Stomach (tissue), 19 donors: ENCODE measurements at places on chromosomes 4 and X. TPM values are rescaled to one million over a fixed set of nuclear protein-coding genes. Genes with fewer than 3 reads are reported as not detected.
A peak's percentile ranks its signal among the peaks of the same experiment; 100 is the strongest.

Gene CABS1
- total RNA-seq, result not detected

Gene ITM2A
- 9.9 TPM for total RNA-seq

DNA sequence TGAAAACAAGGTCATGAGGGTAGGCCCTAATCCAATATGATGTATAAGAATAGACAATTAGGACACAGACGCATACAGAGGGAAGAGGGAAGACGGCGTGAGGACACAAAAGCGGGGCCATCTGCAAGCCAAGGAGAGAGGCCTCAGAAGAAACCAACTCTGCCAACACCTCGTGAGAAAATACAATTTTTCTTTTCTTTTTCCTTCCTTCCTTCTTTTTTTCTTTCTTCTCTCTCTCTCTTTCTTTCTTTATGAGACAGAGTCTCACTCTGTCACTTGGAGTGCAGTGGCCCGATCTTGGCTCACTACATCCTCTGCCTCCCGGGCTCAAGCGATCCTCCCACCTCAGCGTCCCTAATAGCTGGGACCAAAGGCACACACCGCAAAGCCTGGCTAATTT is 1.5 kb upstream of the PKD2 start:
- H3K4me3 ChIP-seq, result no peak overlapping the region
- DNase-seq, result no peak
- H3K27me3 ChIP-seq, result no peaks in the 10 kb centered on the region
- no peak overlapping the region for H3K27ac ChIP-seq
- H3K36me3 ChIP-seq, result no peaks in the 10 kb centered on the region

DNA sequence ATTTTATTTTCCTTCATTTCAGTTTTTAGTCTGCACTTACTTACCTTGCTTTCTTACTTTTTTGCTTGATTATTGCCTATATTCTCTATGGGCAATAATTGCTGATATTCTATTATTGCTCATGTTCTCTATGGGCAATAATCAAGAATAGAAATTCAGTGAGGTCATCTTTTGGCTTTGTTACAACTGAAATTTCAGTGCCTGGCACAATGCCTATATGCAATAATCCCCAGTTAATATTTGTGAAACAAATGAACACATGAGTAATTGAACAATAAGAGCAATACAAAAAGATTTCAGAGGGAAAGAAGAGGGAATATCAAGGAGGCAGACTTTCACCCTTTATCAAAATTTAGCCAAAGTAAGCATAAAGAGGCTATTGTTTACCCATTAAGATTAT is 48.6 kb upstream of the ARSJ start:
- no peak overlapping the region for H3K27ac ChIP-seq
- DNase-seq, result no peak
- H3K4me1 ChIP-seq, result no peaks in the 10 kb centered on the region
- no peaks in the 10 kb centered on the region for H3K36me3 ChIP-seq

Gene ZDHHC15
- 3.9 TPM for total RNA-seq

DNA sequence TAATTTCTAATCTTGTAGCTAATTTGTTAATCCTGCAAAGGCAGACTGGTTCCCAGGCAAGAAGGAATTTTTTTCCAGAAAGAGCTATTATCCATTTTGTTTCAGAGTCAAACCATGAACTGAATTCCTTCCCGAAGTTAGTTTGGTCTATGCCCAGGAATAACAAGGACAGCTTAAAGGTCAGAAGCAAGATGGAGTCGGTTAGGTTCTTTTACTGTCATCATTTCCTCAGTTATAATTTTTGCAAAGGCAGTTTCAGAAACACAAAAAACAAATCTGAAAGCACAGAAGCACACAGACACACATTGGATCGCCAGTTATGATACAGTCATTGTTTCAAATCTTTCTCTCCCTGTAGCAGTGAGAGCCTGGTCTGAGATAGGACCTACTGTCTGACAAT is 37.9 kb downstream of the AGA start:
- DNase-seq, result no peak
- no peaks in the 10 kb centered on the region for H3K27me3 ChIP-seq
- H3K27ac ChIP-seq, result no peak overlapping the region
- H3K4me1 ChIP-seq, result no peaks in the 10 kb centered on the region

DNA sequence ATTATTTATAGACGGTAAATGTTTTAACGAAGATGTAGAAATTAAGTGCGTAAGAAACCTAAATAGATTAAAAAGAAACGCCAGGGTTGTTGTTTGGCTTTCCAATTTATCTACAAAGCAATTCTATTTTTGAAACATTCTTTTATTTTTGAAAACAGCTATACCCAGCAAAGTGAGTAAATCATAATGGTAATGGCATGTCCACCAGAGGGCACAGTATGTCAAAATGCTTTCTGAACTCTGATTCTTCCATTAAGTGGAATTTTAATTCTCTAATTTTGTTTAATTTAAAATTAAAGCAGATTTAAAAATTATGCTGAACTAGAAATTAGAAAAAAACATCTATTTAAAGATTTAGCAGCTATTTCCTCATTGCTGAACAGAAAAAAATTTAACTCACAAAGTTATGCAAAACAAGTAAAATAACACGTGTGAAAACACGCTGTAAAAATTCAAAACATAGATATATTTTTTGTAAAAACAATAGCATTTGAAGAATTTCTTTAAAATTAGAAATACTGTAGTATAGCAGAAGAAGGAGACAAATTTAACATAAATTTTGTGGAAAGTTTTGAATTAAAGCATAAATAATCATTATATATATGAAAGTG is 26.5 kb downstream of the RASSF6 start:
- H3K27me3 ChIP-seq, result no peaks in the 10 kb centered on the region
- no peak overlapping the region for H3K4me3 ChIP-seq
- peaks cover 9% of the 10 kb centered on the region for H3K4me1 ChIP-seq
- no peak overlapping the region for H3K27ac ChIP-seq
- no peaks in the 10 kb centered on the region for H3K36me3 ChIP-seq

DNA sequence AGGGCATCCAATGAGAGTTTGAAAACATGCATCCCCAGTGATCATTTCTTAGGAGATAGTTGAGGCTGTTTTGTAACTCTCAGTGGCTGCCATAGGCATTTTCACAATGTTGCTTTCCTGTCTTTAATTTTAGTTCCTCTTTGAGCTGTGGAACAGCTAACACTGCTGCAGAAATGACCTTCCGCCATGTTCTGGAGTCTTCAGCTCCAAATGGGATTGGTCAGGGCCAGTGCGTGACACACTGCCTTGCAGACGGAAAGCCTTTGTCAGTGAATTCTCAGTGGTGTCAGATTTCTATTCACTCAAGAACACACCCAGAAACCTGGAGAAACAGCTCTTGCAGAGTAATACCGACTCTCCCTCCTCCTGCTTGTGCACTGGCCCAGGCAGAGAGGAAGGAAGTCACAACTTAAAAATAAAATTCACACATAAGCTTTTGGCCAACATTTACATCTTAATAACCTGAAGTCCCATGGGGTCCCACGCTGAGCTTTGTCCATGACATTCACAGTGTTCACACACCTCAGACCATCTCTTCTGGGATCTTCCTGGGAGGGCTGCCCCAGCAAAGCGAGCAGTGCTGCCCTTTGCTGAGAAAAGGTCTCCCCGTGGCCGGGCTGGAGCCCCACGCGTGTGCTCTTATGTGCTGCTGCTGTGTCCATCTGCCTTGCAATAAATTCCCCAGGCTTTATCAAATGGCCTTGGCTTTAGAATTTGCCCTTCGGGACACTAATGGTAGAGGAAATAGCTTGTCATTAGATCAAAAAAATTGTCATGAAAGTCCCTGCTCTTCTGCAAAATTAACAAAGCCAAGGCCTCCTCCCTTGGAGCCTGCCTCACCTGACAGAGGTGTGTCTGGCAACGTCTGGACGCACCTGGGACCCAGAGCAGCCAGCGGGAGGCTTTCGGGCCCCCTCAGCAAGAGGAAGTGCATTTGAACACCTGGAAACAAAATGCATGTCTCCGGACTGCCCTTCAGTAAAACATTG is 126.8 kb downstream of the IRF2 start:
- no peak overlapping the region for H3K4me3 ChIP-seq
- H3K4me1 ChIP-seq, result peaks cover 31% of the 10 kb centered on the region
- H3K36me3 ChIP-seq, result no peaks in the 10 kb centered on the region
- H3K27ac ChIP-seq, result peak overlapping the region; percentile 97

GRCh38 chr4:658681-659667 is 15.1 kb downstream of the ATP5ME start:
- no peak overlapping the region for H3K4me3 ChIP-seq
- DNase-seq, result peak; percentile 8
- H3K4me1 ChIP-seq, result peaks cover 12% of the 10 kb centered on the region
- no peak overlapping the region for H3K27ac ChIP-seq

GRCh38 chrX:63581906-63582305 is 203.1 kb downstream of the ARHGEF9 start:
- H3K27ac ChIP-seq, result no peak overlapping the region
- H3K4me1 ChIP-seq, result no peaks in the 10 kb centered on the region

- H3K27me3 ChIP-seq, result no peaks in the 10 kb centered on the region
- H3K36me3 ChIP-seq, result no peaks in the 10 kb centered on the region
- DNase-seq, result no peak
- no peaks in the 10 kb centered on the region for H3K4me1 ChIP-seq
- no peak overlapping the region for H3K4me3 ChIP-seq
Observed at GRCh38 chr4:143023239-143023918, 161.3 kb upstream of the USP38 start.

DNA sequence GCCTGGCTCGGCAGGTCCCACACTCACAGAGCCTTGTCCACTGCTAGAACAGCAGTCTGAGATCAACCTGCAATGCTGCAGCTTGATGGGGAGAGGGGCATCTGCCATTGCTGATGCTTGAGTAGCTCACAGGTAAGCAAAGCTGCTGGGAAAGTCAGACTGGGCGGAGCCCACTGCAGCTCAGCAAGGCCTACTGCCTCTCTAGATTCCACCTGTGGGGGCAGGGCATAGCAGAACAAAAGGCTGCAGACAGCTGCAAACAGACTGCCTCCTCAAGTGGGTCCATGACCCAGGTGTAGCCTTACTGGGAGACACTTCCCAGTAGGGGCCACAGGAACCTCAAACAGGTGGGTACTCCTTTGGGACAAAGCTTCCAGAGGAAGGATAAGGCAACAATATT is 110.6 kb upstream of the ADAMTS3 start:
- H3K27me3 ChIP-seq, result no peaks in the 10 kb centered on the region
- H3K4me3 ChIP-seq, result no peak overlapping the region
- no peak overlapping the region for H3K27ac ChIP-seq
- no peaks in the 10 kb centered on the region for H3K36me3 ChIP-seq
- no peaks in the 10 kb centered on the region for H3K4me1 ChIP-seq

- peak; percentile 52 for DNase-seq
- peak overlapping the region; percentile 4 for H3K4me3 ChIP-seq
- no peaks in the 10 kb centered on the region for H3K36me3 ChIP-seq
- H3K27me3 ChIP-seq, result no peaks in the 10 kb centered on the region
Observed at GRCh38 chr4:80471756-80472155, 136.2 kb downstream of the CFAP299 start.

DNA sequence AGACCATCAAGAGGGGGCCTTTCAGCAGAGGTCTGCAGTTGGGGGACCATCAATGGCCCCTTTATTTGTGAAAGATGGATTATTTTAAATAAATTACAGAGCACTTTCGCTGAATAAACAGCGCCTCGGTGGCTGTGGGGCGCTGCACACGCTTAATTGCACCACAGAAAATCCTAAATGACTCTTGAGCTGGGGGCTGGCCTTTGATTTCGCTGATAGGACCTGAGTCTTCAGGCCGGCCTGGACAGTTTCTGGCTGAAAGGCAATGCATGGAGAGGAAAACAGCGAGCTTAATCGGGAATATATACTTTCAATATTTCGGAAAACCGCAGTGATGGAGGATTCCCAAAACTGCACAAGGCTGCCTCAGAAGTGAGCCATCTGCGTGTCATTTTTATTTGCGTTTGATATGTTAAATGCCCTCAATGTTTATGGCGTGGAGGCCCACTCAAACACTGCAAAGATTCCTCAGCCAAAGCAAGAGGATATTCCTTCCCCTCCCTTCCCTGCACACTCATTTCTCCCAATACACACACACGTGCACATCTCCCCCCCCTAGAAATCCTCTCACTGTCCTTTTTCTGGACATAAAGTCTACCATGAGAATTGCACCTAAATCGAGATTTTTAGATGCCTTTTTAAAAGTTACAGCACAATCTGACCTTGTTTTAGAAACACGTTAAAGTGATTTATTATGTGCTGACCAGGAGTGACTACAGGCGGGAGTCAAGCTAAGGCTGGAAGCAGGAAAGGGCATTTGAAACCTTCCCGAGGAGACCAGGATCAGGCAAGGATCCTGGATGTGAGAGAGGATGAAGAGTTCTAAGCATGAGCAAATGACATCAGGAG is 340.7 kb downstream of the RAB28 start:
- peaks cover 5% of the 10 kb centered on the region for H3K36me3 ChIP-seq
- H3K4me3 ChIP-seq, result no peak overlapping the region
- H3K4me1 ChIP-seq, result no peaks in the 10 kb centered on the region

- no peak overlapping the region for H3K4me3 ChIP-seq
- H3K36me3 ChIP-seq, result peaks cover 21% of the 10 kb centered on the region
- DNase-seq, result peak; percentile 20
- H3K4me1 ChIP-seq, result peaks cover 58% of the 10 kb centered on the region
- no peaks in the 10 kb centered on the region for H3K27me3 ChIP-seq
Observed at GRCh38 chrX:101410461-101410860, 2.4 kb downstream of the HNRNPH2 start.

Gene BEND2
- total RNA-seq, result not detected

GRCh38 chr4:94758141-94758699 is 465 bp downstream of the BMPR1B start:
- no peaks in the 10 kb centered on the region for H3K36me3 ChIP-seq
- H3K4me1 ChIP-seq, result peaks cover 16% of the 10 kb centered on the region
- no peak for DNase-seq
- peaks cover 65% of the 10 kb centered on the region for H3K27me3 ChIP-seq
- H3K27ac ChIP-seq, result peak overlapping the region; percentile 86

GRCh38 chr4:22573198-22573597 is 57.3 kb upstream of the ADGRA3 start:
- H3K36me3 ChIP-seq, result no peaks in the 10 kb centered on the region
- H3K27me3 ChIP-seq, result no peaks in the 10 kb centered on the region
- no peak overlapping the region for H3K4me3 ChIP-seq
- no peaks in the 10 kb centered on the region for H3K4me1 ChIP-seq
- no peak overlapping the region for H3K27ac ChIP-seq

Gene OPN1LW
- total RNA-seq, result not detected

- H3K27me3 ChIP-seq, result no peaks in the 10 kb centered on the region
- no peak overlapping the region for H3K4me3 ChIP-seq
- no peak for DNase-seq
- H3K27ac ChIP-seq, result no peak overlapping the region
- no peaks in the 10 kb centered on the region for H3K36me3 ChIP-seq
Observed at GRCh38 chr4:62656006-62656405, 1455.9 kb downstream of the ADGRL3 start.

- no peak overlapping the region for H3K4me3 ChIP-seq
- DNase-seq, result no peak
- H3K4me1 ChIP-seq, result no peaks in the 10 kb centered on the region
Observed at GRCh38 chr4:66430856-66431255, 760.6 kb upstream of the EPHA5 start.

Gene HPGDS
- not detected for total RNA-seq

Gene DDX53
- total RNA-seq, result not detected

GRCh38 chrX:78029663-78030062 is 60.2 kb upstream of the PGAM4 start:
- no peaks in the 10 kb centered on the region for H3K4me1 ChIP-seq
- peak; percentile 58 for DNase-seq
- no peaks in the 10 kb centered on the region for H3K27me3 ChIP-seq
- H3K27ac ChIP-seq, result no peak overlapping the region
